Right renal pelvis (tissue), 4 donors: ENCODE measurements at places on chromosomes 3 and 15. TPM values are rescaled to one million over a fixed set of nuclear protein-coding genes. Genes with fewer than 3 reads are reported as not detected.

The RASL12 gene
- polyA plus RNA-seq: 8.0 TPM

The MITF gene
- polyA plus RNA-seq: 42.2 TPM

The MST1 gene
- polyA plus RNA-seq: 177 TPM

The PLSCR4 gene
- polyA plus RNA-seq: 18.1 TPM

The MUSTN1 gene
- 1.0 TPM for polyA plus RNA-seq

The DNASE1L3 gene
- polyA plus RNA-seq: 12.0 TPM

The TUSC7 gene
- not detected for polyA plus RNA-seq

The STRIT1 gene
- 1.8 TPM for polyA plus RNA-seq

The LMAN1L gene
- polyA plus RNA-seq: not detected

The COL6A6 gene
- 2.1 TPM for polyA plus RNA-seq

The RASGRP1 gene
- polyA plus RNA-seq: 14.1 TPM

The CGNL1 gene
- 57.5 TPM for polyA plus RNA-seq

The ISL2 gene
- 0.06 TPM for polyA plus RNA-seq

The FANCD2OS gene
- polyA plus RNA-seq: 0.13 TPM

The CCR3 gene
- not detected for polyA plus RNA-seq

The TMEM207 gene
- 15.9 TPM for polyA plus RNA-seq

The ITIH1 gene
- not detected for polyA plus RNA-seq

The TTLL13 gene
- not detected for polyA plus RNA-seq

The GPR149 gene
- not detected for polyA plus RNA-seq

The KBTBD8 gene
- 1.5 TPM for polyA plus RNA-seq

The CNTN3 gene
- polyA plus RNA-seq: 9.1 TPM

The SIDT1 gene
- polyA plus RNA-seq: 3.8 TPM

The OXSM gene
- 22.2 TPM for polyA plus RNA-seq

The PPARG gene
- 28.0 TPM for polyA plus RNA-seq

The SLC2A2 gene
- 12.5 TPM for polyA plus RNA-seq

The GOLGA8Q gene
- polyA plus RNA-seq: 1.1 TPM

The LRRN1 gene
- 20.1 TPM for polyA plus RNA-seq
